ENCODE measurements at places on chromosomes 3 and 15.
A peak's percentile ranks its signal among the peaks of the same experiment; 100 is the strongest.

- DNase-seq, result no peak
Observed at GRCh38 chr3:51684971-51685751, 14.1 kb downstream of the TEX264 start.

- DNase-seq, result no peak
Observed at GRCh38 chr3:49634736-49635135, 39.4 kb upstream of the APEH start.

DNA sequence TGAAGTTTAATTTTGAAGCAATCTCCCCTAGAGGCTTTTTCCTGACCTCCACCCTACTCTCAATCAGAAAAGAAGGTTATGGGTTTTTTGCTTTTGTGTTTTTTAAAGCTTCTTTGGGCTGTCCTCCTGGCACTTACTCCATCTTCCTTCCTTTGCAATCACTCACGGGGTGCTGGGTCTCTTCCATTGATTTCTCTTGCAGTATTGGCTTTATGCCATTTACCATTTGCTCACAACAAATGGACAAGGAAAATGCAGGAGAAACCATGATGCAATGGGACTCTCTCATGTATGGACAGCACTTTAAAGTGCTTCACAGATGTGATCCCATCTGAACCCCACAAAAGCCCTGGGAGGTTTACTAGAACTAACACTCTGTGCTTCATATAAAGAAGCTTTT lies 57.5 kb downstream of the SST start:
- DNase-seq, result no peak

GRCh38 chr3:182793663-182794454 lies 555 bp downstream of the ATP11B start:
- DNase-seq, result no peak

DNA sequence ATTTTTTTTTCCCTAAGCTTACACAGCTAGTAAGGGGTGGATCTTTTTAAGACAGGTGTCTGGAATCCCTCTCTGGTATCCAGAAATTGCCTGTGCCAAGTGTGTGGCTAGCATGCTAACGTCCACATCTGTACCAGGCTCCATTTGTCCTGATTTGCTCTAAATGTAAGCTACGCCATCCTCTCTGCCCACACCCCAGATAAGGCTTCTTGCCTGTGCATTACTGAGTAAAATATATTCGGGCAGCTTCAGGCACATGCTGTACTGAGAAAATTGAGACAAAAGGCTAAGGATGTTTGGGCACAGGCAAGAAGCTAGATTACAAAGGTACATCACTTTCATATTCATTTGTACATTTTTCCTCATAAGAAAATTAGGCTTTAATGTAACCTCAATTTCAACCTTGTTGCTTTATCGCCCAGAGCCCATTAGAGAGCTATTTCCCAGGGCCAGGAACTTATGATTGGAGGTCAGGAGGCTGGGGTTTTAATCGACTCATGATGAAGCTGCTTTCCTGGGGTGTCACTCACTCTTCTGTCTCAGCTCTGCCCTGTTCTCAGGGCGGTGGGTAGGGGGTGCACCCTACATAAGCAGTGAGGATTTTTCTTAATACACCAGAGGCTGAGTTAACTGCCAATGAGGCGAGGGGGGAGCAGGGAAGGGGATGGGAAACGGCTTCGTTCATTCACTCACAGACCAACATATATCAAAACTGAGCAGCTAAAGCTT lies 106.3 kb downstream of the RORA start:
- no peak for DNase-seq

DNA sequence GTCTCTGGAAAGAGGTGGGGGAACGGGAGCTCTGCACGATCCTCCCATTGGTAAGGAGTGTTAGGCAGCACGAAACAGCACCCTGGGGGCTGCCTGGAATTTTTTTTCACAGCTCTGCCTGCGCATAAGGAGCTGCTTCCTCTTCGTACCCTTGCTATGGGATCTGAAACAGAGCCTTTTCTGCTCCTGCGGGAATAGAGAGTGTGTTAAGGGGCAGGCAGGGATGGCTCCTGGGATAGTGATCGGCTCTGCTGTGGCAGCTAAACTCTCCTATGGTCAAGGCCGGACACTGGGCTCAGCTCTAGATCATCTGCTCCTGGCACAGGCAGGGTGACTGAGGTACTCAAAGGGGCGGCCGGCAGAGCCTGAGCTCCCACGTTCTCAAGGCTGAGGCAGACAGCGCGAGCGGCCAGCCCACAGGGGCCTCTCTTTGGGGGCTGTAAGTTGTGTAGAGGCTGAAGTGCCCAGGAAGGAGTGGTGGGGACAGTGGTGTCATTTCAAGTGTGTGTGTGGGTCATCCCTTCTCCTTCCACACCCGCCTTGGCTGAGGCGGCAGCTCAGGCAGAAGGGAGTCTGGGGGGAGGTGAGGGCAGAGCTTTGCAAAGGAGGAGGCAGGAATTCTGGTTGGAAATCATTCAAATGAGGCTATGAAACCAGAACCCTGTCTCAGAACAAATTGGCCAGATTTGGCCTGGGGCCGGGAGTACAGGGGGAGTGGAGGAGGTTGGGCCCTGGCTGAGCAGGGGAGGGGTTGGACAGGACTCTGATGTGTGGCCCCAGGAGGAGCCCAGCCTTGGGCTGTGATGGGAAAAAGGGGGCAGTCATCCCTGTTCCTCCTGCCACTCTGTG lies 31.0 kb downstream of the EPHB3 start:
- DNase-seq, result no peak

DNA sequence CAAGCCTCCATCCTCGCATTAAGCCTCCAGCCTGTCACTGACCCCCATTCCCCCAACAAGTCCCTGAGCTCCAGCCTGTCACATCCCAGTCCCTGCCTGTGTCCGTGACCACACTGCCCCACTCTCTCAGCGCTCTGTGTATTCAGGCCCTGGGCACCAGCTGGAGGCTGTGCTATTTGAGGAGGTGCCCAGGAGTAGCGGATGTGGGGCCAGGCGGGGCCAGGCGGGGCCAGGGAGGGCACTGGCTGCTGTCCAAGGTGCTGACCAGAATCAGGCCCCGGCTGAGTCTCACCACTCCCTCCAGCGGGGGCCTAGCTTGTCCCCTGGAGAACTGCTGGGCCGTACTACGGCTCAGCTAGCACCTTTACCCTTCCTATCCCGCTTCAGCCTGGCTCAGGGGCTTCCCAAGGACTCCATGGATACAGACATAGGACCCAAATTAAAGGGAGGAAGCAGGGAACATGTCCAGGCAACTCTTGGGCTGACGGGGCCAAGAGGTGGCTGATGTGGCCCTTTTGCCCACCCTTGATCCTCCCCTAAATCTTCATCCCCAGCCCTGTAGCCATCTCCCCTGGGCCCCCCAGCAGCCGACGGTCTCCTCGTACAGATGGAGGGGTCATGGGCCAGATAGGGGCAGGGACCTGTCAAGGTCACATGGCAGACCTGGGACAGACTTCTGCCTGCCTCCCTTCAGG lies 1.1 kb downstream of the HHATL start:
- DNase-seq, result peak; percentile 0

GRCh38 chr3:61861410-61861809 lies 300.0 kb downstream of the PTPRG start:
- DNase-seq, result no peak

- no peak for DNase-seq
Observed at GRCh38 chr15:101684384-101684783, 32.2 kb upstream of the TM2D3 start.

- DNase-seq, result no peak
Observed at GRCh38 chr3:114307222-114307830, 13.5 kb downstream of the TIGIT start.

- no peak for DNase-seq
Observed at GRCh38 chr3:52032702-52033408, 23.5 kb downstream of the DUSP7 start.

DNA sequence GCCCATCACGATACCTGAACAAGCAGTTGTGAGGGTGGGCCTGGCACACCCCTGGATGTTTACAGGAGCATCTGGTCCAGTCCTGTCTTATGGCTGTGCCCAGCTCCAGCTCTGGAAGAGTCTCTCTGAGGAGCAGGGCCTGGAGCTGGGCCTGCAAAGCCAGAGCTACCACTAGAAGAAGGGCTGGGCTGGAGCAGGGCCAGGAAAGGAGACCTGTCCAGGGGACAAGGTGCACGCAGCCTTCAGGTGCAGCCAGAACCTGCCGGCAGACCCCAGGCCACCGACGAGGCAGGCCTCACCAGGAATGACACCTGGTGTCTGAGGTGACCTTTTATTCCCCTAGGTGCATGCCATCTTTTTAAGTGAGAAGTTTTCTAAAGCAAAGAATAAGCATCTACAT lies 8.4 kb upstream of the BCL2L10 start:
- no peak for DNase-seq

DNA sequence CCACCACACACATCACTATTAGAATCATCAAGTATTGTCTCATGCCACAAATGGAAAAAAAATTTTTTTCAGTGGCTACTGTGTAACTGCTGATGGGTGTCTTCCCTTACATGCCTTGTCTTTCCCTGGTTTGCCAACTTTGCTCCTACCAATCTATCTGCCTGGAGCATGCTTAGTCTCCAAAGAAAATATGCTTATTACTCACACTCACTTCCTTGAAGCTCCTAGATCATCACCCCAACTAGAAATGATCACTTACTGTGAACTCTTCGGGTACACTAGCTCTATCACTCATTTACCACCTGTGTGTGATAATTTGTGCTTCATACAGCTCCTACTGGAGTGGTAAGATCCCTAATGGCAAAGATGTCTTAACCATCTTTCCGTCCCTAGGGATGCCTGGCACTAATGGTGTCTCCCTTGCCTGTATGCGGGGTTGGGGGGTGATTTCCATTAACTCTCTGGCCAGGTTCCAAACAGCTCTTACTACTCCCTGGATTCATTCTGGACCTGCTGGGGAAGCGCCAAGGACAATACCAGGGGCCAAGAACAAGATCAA lies 799 bp downstream of the VPS33B start:
- no peak for DNase-seq
